GM12864 (cell line): ENCODE measurements at places on chromosomes 11 and 22.
A peak's percentile ranks its signal among the peaks of the same experiment; 100 is the strongest.

DNA sequence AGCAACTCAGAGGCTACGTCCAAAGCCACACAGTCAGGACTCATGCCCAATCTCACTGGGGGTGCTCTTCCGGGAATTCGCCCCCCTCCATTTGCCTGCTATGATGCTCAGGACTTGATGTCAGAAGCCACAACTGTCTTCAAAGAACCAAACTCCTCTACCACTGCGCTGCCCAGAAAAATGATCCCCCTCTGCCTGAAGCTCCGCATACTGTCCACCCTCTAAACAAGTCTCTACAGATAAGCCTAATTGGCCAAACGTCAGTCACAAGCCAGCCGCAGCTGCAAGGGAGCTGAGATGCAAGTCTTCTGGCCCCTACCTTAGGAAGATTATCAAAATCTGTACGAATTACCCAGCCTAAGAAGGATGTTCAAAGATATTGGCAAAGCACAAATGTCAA, 294.6 kb downstream of the BUD13 start:
- DNase-seq: no peak

- no peak for DNase-seq
Measured at GRCh38 chr11:85137597-85137996, 489.5 kb downstream of the DLG2 start.

DNA sequence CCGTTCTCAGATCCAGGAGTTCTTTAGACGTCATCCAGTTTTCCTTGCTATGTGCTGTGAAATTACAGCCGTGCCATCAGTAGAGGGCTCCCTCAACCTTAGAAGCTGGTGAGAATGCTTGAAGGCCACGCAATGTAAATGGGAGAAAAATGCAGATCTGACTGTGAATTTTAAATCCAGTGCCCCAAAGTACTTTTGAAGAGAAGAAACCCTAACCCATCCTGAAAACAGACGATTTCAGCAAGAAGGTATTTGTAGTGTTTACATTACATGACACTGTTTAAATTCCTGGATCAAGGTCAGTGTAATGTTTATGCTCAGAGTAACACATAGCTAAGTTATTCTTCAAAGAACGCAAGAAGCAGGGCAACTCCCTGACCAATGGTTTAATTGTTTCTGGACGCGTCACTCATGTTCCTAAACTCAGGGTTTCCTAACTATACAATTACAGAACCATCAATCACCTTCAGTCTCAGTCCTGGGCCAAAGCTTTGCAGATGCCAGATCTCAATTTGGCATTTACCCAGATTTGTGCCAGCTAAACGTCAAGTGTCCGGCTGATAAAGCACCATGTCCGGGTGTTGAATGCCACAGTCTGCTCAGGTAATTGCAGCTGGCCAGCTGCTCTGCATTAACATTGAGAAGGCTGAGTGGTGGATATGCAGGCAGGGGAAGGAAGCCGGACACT, 38.2 kb downstream of the ADAMTS8 start:
- DNase-seq: no peak

- no peak for DNase-seq
Measured at GRCh38 chr11:116970485-116971292, 127.5 kb downstream of the SIK3 start.

GRCh38 chr22:39900306-39901227, at the start of gene GRAP2:
TSS of gene GRAP2 (plus strand) at chr22:39901084. CDS start at chr22:39947107, 46,023 bp downstream.
- peak; percentile 83 for DNase-seq

- DNase-seq: no peak
Measured at GRCh38 chr11:30346068-30346688, 23.3 kb downstream of the ARL14EP start.

DNA sequence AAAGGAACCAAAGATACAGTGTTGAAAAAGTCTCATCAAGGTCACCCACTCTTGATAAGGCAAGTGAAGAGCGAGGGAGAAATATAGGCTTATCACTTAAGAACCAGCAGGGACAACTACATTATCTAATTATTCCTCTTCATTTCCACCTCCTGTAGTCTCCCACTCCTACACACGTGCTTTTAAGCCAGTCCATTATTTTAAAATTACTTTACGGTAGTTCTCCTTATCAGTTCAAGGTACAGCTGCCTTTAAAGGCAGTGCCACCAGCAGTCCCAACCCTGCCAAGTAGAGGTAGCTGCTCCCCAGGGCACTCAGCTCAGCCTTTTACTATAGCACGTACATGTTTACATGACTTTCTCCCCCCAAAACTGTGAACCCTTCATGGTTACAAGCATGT, 161.5 kb upstream of the BLID start:
- no peak for DNase-seq

DNA sequence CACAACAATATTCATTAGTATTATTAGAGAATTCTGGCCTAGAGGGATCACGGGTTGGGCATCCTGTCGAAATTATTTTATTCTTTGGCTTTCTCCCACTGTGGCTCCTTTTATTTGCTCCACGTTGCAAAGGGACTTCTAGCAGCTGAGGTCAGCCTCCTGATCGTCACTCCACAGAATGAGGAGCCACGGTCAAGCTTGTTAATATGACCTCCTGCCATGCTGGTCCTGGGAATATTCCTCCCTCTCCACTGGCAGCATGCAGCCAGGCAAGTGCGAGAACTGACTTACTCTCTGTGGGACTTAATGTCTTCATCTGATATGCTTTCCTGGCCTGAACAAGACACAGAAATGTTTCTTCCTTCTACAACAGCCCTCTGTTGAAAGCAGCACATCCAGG, 20.9 kb downstream of the POU2AF3 start:
- DNase-seq: no peak

- DNase-seq: no peak
Measured at GRCh38 chr11:116424615-116425261, 348.0 kb downstream of the BUD13 start.

- DNase-seq: no peak
Measured at GRCh38 chr11:133955945-133956421, 785 bp downstream of the IGSF9B start.

DNA sequence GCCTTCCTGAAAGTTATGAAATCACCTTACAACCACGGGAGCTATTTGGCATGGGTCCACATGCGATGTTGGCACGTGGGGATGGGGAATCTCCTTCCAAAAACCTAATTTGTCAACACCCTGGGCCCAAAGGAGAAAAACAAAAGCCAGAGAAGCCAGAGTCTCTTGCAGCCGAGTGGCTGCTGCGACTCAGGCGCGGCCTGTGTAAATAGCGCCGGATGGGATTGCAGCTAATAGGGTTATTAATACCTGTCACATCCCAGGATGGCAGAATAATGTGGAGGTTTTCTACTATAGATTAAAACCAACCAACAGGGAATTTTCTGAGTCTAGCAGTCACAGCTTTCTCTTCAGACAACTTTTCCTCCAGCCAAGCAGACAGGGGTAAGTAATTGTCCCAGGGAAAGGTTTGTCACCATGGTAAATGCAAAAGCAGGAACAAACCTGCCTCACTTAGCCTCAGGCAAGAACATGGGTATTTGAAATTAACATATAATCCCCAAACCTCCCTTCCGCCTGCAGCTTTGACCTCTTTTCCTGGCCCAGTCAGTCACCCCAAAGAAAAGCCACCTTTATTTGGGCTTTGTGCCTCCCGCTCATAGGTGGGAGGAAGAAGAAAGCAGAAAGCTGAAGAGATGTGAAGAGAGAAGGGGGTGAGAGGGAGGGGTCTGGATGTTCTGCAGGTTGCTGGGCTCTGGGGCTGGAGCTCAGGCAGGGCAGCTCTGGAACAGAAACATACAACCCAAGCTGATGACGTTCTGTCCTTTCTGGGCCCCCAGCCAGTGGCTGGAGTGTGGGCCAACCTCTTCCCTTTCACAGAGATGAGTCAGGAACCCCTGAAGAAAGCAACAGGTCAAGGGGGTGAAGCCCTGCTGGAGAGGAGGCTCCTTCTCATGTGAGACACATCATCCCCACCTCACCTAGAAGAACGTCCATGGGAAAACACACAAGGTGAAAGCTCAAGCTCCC, 376.5 kb downstream of the NXPE2 start:
- DNase-seq: no peak

GRCh38 chr22:32073823-32074380, 30.8 kb downstream of the SLC5A1 start:
- no peak for DNase-seq

DNA sequence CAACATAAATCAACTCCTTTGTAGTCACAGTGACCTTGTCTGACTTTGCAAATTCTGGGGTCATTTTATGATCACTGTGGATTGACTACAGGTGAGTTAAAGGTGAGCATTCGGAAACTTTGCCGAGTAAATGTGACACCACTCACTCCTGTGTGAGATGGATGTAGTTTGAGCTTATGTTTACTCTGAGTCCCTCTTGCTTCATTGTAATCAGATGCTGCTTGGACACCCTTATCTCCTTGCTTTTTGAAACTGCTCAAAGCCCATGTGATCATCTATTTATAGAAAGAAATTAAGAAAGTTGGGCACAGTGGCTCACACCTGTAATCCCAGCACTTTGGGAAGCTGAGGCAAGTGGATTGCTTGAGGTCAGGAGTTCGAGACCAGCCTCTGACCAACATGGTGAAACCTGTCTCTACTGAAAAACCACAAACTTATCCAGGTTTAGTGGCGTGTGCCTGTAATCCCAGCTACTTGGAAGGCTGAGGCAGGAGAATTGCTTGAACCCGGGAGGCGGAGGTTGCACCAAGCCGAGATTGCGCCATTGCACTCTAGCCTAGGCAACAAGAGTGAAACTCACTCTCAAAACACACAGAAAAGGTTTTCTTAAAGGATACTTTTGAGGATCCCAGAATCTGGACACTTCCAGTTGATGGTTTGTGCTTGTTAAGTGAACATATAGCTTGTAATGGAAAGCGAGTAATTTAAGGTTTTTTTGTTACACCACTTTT, 7.2 kb downstream of the FAM118A start:
- DNase-seq: no peak
